ENCODE measurements at places on chromosomes 11 and 22. TPM values are rescaled to one million over a fixed set of nuclear protein-coding genes. Genes with fewer than 3 reads are reported as not detected.

PNPLA5 gene
- not detected for total RNA-seq

GRCh38 chr11:119491753-119492510 is 69.0 kb upstream of the THY1 start:
- no peak overlapping the region for H3K4me3 ChIP-seq
- H3K4me1 ChIP-seq: no peaks in the 10 kb centered on the region
- no peak overlapping the region for H3K27ac ChIP-seq

- DNase-seq: no peak
- H3K27ac ChIP-seq: no peak overlapping the region
- no peak overlapping the region for H3K4me3 ChIP-seq
- no peaks in the 10 kb centered on the region for H3K4me1 ChIP-seq
- no peaks in the 10 kb centered on the region for H3K27me3 ChIP-seq
- H3K36me3 ChIP-seq: no peaks in the 10 kb centered on the region
These were observed 228.4 kb downstream of the FAT3 start for GRCh38 chr11:92453055-92453454.

DNA sequence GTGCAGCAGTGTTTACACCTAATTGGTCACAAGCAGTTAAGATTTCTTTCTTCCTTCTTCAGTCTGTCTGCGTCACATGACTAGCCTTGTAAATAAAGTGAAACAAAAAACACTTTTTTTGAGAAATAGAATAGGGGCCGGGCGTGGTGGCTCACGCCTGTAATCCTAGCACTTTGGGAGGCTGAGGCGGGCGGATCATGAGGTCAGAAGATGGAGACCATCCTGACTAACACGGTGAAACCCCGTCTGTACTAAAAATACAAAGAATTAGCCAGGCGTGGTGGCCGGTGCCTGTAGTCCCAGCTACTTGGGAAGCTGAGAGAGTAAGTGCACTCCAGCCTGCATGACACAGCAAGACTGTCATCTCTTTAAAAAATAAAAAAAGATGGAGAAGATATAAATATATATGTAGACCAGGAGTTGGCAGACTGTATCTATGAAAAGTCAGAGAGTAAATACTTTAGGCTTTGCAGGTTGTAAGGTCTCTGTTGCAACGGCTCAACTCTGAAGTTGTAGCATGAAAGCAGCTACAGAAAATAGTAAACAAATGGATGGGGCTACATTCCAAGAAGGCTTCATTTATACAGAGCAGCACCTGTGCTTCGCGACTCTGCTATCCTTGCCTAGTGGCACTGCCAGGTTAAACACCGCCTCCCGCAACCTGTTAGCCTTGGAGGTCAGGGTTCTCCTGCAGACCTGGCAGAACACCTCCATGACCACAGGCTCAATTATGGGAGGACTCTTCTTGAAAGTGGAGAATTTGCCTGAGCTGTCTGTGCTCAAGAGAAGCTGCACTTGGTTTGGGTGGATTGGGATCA is 55.9 kb downstream of the PPP6R2 start:
- peak; percentile 18 for DNase-seq
- peaks cover 42% of the 10 kb centered on the region for H3K36me3 ChIP-seq
- H3K27ac ChIP-seq: peak overlapping the region; percentile 59
- no peaks in the 10 kb centered on the region for H3K27me3 ChIP-seq
- H3K4me3 ChIP-seq: no peak overlapping the region
